Hippocampal formation (tissue), 2 donors: ENCODE measurements at places on chromosomes 2 and 18.

DNA sequence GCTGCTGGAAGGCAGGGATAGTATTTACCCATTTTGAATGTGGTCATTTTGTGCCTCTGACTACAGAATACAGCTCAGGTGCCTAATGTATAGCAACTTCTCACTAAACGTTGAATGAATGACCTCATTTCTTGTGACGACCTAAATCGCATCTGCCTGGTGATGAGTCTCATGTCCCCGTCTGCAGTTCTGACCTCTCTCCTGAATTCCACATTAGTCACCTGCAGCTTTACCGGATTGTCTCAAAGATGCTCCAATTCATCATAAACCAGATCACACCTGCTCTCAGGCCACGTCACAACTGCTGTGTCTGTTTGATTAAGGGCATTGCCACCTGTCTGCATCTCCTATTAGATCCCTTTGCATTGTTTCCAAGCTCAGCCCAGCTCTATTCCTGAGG is 133.6 kb upstream of the MYT1L start:
- DNase-seq: no peak

DNA sequence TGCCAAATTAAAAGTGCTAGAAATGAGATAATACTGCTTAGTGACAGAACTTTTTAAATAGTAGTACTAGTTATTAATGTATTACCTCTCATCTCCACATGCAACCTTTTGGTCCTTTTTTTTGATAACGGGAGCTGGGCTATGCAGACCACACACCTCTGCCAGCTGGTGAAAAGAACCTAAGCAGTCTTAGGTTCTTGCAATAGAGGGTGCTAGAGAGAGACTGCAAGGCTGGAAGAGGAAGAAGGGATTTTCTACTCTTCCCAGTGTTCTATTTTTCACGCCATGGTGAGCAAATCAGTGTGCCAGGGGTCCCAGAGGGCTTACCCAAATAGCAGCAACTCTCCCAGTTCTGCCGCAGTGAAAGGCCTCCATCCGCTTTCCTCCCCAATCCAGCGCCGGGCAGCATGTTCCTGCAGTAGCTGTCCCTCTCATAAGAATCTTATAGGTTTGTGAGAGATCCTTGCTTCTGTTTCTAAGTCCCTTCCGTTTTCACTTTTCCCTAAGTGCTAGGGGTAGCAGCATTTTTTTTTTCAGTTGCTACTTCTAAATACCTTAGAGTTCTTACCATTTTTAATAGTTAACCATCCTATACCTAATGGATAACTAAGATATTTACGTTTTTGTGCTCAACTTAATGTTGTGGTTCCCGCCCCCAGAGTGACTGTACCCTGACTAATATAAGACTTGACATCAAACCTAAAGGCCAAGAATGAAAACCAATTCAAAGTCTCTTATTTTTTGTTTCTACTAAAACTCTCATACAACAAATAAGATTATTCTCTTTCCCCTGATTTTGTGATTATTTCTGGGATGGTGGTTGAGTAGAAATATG is 69.4 kb upstream of the UBE2E3 start:
- DNase-seq: no peak

GRCh38 chr2:236582968-236583367 is 13.3 kb downstream of the ACKR3 start:
- DNase-seq: no peak

- DNase-seq: no peak
These were observed 156.9 kb upstream of the GLI2 start for GRCh38 chr2:120578576-120579352.

DNA sequence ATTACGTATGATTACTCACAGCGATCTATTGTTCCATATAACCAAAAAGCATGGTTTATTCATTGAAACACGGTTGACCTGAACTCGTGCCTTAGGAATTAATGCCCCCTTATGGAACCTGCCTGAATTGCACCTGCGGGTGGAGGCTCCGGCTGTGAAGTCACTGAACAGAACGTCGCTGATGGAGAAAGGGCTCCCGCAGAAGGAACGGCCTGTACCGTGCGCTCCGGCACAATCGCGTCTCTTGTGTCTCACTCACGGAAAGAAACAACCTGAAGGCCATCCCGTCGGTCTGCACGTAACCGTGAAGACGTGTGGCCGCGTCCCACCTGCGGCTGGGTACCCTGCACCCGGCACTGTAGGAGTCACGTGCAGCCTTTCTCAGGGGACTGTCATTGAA is 133.1 kb downstream of the NFATC1 start:
- peak; percentile 53 for DNase-seq
